Inflammatory macrophage treated with lipopolysaccharide for 1 hour (primary cell): ENCODE measurements at places on chromosomes 11 and 22.
A peak's percentile ranks its signal among the peaks of the same experiment; 100 is the strongest.

DNA sequence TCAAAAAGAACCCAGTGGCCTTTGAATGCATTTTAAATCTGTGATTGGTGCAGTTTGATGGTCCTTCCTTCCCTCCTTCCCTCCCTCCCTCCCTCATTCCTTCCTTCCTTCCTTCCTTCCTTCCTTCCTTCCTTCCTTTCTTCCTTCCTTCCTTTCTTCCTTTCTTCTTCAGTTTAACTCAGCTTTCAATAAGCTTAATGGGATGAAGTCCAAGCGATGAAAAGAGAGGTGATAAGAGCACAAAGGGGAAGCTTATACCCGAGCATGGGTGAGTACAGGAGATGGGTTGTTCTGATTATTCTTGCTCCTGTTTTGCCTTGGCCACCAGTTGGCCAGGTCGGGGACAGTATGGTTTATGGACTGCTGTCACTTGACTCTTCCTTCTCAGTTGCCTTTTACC is 605.6 kb downstream of the NTM start:
- no peak for DNase-seq

DNA sequence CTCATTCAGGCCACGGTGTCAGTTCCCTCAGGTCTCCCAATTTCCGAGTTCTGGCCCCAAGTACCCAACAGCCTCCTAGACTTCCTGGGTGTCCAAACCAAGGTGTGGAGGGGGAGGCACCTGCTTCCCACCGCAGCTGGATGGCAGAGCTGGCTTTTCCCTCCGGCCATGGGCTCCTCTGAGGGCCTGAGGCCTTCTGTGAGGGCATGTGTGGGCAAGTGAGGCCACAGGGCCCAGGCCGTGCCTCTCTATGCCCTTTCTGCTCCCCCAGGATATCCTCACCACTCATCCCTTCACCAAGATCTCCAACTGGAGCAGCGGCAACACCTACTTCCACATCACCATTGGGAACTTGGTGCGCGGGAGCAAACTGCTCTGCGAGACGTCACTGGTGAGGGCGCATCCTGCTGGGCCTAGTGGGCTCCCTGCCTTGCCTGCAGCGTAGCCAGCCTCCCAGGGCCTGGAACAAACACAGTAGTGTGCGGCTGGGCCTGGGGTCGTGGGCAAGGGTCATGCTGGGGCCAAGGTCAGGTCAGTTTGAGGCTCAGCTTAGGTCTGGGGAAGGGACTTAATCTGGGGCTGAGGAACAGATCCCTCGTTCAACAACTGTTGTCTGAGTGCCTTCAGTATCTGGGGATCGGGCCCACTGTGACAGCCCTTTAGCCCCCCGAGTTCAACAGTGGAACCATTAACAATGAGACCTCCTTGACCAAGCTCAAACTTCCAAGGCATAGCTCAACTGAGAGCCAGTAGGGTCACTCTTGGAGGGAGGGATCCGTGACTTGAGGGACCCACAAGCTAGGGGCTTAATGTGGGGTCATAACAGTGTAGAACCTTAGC is 85.8 kb downstream of the MYO7A start:
- DNase-seq: no peak

- DNase-seq: peak; percentile 42
These were observed 101.0 kb downstream of the PDE2A start for GRCh38 chr11:72573072-72573854.

DNA sequence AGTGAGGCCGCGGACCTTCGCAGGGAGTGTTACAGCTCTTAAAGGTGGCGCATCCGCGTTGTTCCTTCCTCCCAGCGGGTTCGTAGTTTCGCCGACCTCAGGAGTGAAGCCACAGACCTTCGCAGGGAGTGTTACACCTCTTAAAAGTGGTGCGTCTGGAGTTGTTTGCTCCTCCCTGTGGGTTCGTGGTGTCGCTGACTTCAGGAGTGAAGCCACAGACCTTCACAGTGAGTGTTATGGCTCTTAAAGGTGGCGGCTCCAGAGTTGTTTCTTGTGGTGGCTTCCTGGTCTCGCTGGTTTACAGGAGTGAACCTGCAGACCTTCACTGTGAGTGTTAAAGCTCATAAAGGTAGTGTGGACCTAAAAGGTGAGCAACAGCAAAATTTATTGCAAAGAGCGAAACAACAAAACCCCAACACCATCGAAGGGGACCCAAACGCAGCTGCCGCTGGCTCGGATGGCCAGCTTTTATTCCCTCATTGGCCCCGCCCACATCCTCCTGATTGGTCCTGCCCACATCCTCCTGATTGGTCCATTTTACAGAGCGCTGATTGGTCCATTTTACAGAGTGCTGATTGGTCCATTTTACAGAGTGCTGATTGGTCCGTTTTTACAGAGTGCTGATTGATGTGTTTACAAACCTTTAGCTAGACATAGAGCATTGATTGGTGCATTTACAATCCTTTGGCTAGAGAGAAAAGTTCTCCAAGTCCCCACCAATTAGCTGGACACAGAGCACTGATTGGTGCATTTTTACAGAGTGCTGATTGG is 1.2 kb upstream of the TMEM45B start:
- DNase-seq: no peak

DNA sequence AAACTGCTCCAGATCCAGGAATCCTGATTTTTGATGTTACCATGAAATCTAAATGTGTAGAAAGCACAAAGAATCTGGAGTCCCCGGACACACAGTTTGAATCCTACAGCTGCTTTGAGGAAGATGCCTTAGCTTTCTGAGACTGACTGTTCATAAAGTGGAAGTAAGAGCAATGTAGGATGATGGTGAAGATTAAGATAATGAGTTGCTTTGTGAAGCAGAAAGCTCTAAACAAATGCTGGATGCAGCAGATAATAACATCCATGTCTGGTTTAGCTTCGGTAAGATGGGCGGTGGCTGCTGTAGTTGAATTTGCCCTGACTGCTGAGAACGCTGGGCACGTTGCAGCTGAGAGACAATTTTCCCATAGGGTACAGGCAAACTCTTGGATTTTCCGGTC is 20.1 kb downstream of the OVOL1 start:
- no peak for DNase-seq

GRCh38 chr11:57338142-57338541 is at the start of gene P2RX3:
Gene P2RX3, plus strand, starts transcription at chr11:57338352. Its CDS starts 199 bp downstream, at chr11:57338551.
- DNase-seq: no peak

DNA sequence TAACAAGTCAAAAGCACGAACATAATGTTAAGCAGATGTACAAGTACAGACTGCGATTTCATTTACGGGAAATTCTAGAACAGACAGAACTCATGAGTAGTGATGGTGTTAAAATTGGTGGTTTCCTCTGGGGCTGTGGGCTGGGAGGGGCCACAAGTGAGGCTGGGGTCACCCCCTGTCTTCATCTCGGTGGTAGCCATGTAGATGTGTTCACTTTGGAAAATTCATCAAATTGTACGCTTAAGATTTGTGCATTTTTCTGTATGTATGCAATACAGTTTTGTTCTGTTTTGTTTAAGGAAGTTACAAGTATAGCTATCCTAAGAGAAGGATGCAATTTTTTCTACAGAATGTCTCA is 504 bp upstream of the ASCC2 start:
- no peak for DNase-seq

DNA sequence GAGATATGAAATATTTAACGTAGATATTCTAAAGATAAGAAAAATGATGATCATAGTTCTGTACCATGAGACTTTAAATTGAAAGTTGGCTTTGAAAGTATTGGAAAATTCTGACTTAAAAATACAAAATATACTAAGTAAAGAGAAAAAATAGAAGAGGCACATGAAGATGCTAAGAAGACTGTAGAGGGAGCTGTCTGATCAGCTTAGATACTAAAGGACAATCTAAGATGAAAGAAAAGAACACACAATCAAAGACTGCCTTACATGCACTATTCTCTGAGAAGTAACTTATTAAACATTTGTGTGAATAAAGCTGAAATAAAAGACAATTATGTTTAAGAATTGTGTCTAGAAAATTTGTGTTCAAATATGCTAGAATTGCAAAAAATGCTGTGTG is 55.1 kb downstream of the RBMXL2 start:
- DNase-seq: no peak

DNA sequence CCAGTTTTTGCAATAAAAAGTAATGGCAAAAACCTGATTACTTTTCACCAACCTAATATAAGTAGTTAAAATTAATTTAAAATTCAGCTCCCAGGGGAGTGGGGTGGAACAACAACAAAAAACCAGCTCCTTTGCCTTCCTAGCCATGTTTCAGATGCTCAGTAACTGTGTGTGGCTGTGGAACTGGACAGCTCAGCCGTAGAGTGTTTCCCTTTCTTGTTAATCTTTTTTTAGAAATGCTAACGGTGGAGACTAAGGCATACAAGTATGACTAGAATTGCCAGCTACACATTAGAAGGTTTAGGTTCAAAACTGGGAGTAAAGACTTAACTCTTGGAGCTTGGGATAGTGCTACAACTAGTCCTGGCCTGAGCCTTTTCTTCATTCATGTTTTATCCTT is 45.0 kb downstream of the PPP6R3 start:
- DNase-seq: no peak

GRCh38 chr11:15769203-15769602 is 587.1 kb downstream of the SOX6 start:
- no peak for DNase-seq

DNA sequence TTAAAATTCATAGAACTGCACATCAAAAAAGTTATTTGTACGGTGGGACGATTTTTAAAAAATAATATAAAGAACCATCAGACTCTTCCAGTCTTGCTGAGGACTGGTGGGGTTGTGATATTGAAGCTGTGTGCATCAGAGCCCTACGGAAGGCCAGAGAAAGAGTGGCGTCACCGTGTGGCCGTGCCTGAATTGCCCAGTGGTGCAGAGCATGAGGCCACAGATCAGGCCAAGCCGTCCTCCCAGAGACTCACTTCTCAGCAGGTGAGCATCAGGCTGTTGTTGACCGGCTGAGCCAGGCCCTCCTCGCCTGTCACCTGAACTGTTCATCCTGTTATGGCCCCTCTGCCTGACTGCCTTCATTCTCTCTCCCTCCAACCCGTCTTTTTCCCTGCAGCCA is 1013.9 kb downstream of the TBC1D22A start:
- DNase-seq: no peak

GRCh38 chr22:31654408-31654807 is 7.6 kb downstream of the PISD start:
- DNase-seq: no peak

DNA sequence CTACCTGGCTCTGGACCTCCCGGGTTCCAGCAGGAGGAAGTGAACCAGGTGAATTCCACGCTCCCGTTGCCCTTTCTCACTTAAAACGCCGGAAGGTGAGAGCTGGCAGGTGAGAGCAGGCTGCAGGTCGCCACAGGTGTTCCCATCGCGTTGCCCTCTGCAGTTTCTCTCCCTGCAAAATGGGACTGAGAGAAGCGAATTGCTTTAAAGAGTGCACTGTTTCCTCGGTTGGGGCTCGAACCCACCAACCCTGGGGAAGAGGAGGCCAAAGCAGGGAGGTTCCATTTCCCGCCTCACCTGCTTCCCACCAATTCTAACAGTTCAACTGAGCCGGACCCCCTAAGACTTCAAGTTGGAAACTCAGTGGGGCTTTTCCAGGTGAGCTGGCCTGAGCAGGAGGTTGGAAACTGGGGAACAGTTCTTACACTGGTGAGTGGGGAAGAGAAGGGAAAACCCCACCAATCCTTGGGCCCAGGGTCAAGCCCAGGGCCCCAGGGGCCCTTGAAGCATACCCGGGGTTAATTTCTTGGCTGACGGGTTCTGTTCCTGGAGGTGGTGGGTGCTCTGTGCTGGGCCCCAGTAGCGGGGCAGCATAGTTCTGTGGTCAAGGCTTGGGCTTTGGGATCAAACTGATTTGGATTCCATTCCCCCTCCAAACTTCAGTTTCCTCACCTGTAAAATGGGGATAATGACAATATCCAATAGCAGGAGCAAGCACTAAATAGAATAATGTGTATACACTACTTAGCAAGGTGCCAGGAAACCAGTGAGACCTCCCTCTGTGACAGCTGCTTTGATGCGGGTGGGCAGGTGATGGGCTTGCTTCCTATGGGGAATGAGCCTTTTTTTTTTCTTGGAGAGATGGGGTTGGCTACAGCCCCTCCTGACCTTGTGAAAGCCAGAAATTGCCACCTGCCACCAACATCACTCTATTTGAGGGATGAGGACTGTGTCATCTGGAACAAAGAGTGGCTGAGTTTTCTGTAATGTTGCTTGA is 788 bp downstream of the CD82 start:
- DNase-seq: no peak

GRCh38 chr22:29386708-29387107 is 1.7 kb downstream of the AP1B1 start:
- no peak for DNase-seq
